ENCODE measurements at places on chromosomes 1 and 21.
A peak's percentile ranks its signal among the peaks of the same experiment; 100 is the strongest.

DNA sequence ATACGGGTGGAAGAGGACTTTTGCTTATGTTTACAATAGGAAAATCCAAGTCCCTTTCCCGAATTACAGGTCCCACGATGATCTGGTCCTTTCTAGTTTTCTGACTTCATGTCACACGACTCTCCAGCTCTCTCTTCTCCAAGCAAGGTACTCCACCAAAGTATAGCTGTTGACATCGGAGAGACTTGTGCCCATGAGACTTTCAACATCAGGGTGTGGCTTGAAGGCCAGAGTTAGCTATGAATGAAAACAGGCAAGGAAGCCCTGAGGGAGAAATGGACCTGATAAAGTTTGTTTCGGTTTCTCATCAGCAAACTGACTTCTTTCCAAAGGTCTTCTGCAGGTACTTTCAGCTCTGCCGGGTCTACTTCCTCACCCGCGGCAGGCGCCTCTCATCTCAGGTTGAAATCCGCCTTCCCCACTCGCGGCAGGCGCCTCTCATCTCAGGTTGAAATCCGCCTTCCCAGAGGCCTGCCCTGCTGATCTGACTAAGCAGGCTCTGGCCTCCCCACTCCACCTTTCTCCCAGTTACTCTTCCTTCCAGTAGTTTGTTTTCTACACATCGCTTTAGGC lies 2.1 kb upstream of the PER3 start:
- DNase-seq, result no peak

- no peak for DNase-seq
Measured at GRCh38 chr1:108569097-108569728, 9.3 kb downstream of the EEIG2 start.

DNA sequence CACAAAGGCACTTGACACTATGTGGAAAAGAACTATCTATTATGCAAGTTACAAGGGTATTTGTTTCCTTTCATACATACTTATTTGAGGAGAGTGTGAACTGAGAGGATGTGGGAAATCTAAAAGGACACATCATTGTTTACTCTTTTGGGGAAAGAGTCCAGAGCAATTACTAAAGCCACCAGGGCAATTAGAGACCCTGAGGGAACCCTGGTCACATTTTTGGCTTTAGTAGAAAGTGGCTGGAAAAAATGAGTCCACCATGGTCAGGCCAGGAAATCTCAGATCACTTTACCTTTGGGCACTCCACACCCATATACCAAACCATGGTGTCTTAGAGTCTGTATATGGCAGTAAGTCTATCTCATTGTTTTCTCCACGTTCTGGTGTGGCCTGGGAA lies 243.3 kb downstream of the HLX start:
- DNase-seq, result no peak

DNA sequence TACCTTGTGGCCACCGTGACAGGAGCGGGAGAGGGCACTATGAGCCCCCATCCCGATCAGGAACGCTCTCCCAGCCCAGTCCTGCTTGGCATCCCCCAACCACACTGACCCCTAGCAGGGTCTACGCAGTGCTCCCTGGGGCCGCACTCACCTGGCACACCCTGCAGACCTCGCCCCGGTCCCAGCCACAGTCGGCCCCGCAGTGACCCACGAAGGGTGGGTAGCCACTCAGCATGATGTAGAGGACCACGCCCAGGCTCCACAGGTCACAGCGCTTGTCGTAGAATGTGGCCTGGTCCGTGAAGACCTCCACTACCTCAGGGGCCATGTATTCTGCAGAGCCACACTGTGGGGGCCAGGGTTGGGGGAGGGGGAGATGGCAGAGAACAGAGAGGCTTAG lies 11.1 kb upstream of the KNCN start:
- no peak for DNase-seq

DNA sequence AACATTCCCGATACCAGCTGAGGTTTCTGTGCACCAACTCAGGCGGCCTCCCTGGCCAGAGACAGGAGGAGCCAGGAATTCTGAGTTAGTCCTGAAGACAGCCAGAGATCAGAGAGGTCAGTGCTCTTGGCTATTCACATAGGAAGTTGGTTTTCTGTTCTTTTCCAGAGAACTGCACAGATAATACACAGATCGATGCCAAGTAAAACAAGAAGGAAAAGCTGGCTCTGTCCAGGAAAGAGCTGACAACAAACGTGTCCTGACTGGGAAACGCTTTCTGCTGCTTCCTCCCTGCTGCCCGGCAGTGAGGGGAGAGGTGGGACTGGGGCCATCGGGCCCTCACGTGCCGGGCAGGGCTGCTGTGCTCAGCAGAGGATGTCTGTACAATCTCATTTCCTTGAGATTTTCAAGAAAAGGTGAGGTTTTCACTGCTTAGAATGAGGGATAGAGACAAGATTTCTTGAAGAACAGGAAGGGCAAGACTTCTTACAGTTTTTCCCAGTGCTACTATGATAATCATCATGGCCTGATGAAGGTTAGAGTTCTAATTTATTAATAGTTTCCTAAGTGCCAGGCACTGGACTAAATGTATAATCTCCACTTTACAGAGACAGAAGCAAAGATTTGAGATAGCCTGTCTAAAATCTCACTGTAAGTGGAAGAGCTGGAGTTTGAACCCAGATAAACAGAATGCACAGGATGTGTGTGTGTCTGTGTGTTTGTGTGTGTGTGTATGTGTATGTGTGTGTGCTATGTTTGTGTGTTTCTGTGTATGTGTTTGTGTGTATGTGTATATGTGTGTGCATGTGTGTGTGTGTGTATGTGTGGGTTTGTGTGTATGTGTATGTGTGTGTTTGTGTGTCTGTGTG lies 211.0 kb upstream of the RAB4A start:
- DNase-seq, result peak; percentile 25

GRCh38 chr1:228373681-228374571 lies 32.7 kb downstream of the TRIM11 start:
- no peak for DNase-seq

DNA sequence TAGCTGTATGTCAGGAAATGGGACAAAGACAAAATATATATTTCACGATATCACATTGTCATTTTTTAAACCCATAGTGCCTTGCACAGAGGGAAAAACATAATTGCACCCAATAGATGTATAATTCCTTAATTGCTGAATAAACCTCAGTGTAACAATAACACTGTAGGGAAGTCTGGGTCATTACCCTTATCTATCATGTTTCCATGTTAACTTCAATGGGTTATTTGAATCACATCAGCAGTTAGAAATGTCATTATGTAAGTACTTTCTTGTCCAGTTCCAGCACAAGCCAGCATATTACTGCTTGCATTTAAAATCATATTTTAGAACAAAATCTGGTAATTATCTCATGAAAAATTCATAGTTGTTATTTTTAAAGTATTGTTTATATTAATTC lies 222.7 kb downstream of the HMCN1 start:
- no peak for DNase-seq

- no peak for DNase-seq
Measured at GRCh38 chr1:62353853-62354252, 34.6 kb upstream of the KANK4 start.

- DNase-seq, result no peak
Measured at GRCh38 chr1:4931486-4931885, 277.1 kb downstream of the AJAP1 start.

GRCh38 chr1:167854184-167854583 lies 59.8 kb downstream of the ADCY10 start:
- no peak for DNase-seq

DNA sequence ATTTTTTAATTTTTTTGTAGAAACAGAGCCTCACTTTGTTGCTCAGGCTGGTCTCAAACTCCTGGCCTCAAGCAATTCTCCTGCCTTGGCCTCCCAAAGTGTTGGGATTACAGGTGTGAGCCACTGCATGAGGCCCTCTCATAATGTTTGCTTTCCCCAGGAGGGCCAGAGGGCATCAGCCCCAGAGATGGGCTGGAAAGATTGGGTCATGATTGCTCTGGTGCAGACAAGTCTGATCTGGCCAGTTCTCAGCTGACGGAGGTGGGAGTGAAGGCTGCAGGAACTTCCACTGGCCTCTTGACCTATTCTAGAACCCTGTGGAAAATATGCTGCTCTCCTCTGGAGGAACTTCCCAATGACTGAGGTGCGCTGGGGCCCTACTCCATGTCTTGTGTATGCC lies 43.4 kb upstream of the RD3 start:
- DNase-seq, result no peak

DNA sequence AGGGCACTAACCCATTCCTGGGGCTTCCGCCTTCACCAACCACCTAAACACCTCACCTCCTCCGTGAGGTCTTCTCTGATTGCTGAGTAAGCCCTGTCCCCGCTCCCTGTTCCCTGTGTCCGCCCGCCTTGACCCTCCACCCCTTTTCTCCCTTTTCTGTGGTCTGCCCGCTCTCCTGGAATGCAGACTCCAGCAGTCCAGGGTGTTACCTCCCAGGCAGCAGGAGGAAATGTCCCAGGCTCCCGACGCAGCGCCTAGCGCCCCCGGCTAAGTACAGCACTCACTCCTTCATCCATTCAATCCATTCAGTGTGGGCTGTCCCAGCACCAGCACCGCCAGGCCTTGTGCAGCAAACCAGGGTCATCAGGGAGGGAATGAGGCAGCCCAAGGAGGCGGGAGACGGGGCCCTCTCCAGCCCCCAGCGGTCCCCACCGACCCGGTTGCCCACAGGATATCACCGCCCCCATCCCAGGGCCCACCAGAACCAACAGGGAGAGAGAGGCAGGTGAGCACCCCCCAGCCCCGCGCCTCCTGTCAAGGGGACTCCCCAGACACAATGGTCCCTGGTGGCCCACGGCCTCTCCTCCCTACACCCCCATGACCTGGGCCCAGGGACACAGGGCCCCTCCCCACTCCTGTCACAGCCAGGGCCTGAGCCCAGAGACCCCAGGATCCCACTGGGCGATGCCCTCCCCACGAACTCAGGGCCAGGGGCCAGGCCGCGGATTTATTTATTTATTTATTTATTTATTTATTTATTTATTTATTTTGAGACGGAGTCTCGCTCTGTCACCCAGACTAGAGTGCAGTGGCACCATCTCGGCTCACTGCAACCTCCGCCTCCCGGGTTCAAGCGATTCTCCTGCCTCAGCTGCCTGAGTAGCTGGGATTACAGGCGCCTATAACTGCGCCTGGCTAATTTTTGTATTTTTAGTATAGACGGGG lies 10.2 kb downstream of the TNFRSF14 start:
- DNase-seq, result no peak

DNA sequence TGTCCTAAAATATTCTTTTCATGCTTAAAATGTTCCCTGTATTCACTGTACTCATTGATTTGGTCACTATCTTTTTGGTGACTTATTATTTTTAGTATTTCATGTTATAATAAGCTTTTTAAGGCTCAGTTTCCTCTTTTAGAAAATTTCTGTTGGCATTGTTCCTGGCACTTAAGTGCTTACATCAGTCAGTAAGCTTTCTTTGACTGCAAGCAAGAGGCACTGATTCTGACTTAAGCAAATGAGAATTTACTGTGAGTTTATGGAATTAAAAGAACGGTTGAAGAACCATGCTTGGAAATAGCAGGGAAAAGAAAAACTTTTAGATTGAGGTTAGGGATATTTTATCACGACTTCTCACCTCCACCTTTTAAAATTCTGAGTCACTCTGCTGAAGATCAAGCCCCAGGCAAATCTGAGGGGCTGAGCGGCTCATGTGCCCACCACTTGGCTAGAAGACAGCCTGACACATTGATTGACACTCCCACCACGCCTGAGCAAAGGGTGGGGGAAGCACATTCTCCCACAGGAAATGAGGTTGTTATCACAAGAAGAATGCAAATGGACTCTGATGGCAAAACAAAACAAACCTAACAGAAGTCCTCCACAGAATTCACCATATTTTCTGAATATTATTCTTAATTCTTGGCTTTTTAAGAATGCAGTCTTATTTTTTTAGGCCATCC lies 102.8 kb downstream of the KCTD3 start:
- DNase-seq, result no peak

DNA sequence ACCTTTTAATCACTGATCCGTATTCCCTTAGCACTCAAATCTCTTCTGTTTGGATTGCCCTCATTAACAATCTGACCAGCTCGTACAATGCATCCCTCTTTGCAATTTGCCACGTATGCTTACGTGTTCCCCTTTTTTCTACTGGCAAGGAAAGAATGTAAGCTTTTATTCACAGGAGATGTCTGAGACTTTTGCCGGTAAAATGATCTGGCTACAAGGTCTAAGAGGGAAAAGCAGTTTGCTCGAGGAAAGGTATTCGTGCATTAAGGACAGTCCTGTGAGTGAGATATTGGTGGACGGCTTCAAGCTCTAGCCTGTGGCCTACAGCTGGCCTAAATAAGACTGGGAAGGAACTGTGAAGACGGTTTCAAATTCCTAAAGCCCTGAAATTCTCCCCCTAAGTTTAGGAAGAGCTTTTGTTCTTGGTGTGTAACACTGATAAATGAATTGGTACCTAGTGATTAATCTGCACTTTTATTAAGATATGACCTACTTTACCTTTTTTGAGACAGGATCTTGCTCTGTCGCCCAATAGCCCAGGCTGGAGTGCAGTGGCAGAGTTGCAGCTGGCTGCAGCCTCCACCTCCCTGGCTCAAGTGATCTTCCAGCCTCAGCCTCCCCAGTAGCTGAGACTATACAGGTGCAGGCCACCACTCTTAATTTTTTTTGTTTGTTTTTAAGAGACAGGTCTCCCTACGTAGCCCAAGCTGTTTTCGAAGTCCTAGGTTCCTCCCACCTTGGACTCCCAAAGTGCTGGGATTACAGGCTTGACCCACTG lies 895 bp upstream of the UBR4 start:
- no peak for DNase-seq

DNA sequence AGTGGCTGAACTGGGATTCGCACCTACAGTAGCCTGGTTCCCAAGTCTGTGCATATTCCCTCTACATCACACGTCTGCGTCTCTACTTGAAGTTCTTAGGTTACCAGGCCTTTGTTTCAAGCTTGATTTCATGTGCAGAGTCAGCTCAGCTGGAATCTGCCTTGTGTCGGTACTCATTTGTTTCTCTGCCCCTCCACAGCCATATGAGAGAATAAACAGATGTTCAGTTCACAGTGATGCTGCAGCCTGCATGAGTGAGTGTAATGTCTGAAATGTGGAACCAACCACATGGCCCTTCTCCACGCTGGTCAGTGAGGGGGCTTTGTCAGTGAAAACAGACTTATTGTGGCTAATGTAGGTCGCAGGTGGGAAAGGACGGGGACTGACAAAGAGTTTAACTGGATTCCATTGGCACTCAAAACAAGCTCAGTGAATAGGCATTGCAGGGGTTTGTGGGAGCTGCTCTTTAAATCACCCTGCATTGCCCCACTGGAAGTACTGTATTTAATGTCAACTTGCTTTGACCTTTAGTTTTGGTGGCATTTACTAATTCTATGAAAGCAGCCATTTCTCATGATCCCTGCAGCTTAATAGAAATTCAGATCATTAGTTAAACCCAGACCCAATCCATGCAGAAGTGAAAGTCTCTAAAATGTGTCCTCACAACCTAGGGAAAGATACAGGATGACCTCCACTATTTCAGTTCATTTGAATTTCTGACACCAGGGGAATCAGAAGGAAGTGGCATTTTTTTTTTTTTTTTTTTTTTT lies 136.4 kb upstream of the FAM78B start:
- DNase-seq, result no peak

- no peak for DNase-seq
Measured at GRCh38 chr21:45442276-45442675, 37.3 kb downstream of the COL18A1 start.

DNA sequence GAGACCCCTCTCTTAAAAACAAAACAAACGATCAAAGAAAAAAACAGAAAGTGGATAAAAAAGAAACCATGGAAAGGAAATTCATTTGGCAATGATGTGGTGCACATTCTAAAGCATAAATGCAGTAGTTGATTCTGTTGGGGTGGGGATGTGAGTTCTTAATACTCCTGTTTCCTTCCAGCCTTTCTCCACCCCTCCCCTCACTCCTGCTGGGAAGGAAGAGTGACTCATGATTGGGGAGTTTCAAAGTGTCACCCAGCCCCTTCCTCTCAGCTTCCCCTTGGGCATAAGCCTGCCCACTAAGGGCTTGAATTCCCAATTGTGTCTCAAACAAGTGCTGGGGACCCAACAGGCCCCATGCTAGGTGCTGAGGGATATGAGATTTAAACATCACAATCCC lies 6.7 kb upstream of the PINK1 start:
- DNase-seq, result no peak
